Gastroesophageal sphincter (tissue), 4 donors: ENCODE measurements at places on chromosomes 11 and 22. TPM values are rescaled to one million over a fixed set of nuclear protein-coding genes. Genes with fewer than 3 reads are reported as not detected.

GRCh38 chr22:17860220-17860965 lies 86.1 kb upstream of the BID start:
- peak; percentile 58 for ATAC-seq

GRCh38 chr11:29173660-29174062 lies 843.2 kb downstream of the KCNA4 start:
- ATAC-seq, result no peak

DNA sequence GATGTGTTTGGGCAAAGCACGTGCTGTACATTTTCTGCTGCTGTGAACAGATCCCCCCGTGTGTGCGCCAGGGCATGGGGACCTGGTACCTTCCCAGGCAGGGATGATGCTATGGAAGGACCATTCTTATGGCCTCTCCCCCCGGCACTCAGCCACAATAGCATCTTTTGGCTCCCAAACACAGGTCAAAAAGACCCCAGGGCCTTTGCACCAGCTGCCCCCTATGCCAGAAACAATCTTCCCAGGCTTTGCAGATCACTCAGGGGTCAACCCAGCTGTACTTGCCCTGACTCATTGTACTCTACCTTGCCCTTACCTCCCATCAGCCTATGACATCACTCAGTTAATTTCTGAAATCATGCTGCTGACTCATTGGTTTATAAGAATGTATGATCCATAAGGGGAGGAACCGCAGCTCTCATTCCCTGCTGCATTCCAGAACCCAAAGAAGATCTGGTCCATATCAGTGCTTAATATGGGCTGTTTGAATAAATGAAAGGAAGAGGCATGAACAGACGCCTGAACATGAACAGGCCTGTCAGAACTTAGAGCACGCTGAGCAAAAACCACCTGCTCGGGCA lies 100.7 kb downstream of the CELSR1 start:
- no peak for ATAC-seq

GRCh38 chr11:97269527-97269926 lies 879.7 kb downstream of the JRKL start:
- no peak for ATAC-seq

The CNGA4 gene
- total RNA-seq, result not detected

The TUBA8 gene
- total RNA-seq, result 1.3 TPM

The PPFIBP2 gene
- total RNA-seq, result 10.1 TPM

The CCDC116 gene
- total RNA-seq, result 0.20 TPM

The LRRC75B gene
- 21.2 TPM for total RNA-seq

The TYR gene
- total RNA-seq, result not detected

The CHRM1 gene
- 0.89 TPM for total RNA-seq

The MRGPRE gene
- not detected for total RNA-seq
